ENCODE measurements at places on chromosomes 4 and X.
A peak's percentile ranks its signal among the peaks of the same experiment; 100 is the strongest.

DNA sequence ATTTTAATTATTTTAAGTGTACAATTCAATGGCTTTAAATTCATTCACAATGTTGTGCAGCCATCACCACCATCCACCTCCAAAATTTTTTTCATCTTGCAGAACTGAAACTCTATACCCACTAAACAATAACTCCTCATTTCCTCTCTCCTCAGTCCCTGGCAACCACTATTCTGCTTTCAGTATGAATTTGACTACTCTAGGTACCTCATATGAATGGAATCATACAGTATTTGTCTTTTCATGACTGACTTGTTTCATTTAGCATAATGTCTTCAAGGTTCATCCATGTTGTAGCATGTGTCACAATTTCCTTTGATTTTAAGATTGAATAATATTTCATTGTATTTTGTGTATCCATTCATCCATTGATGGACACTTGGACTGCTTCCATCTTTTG, 46.9 kb downstream of the KIF4A start:
- no peak for DNase-seq

DNA sequence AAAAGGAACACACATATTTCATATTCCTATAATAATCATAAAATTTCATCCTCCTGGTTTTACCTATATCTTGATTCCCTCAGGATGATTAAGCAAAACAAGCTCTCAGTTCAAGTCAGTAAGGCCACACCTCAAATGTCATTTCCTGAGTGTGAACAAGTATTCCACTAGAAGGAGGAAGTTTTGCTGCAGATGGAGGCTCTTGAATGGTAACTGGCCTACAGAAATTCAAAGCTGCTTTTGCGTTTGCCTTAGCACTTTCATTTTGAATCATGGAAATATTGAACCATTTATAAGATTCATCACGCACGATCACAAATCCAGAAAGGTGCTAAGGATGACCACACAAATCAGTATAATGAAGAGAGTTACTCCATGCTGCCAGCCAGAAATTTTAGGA, 254.4 kb upstream of the CXXC4 start:
- DNase-seq: no peak

GRCh38 chrX:18698737-18699650, 8.5 kb upstream of the PPEF1 start:
- DNase-seq: no peak

DNA sequence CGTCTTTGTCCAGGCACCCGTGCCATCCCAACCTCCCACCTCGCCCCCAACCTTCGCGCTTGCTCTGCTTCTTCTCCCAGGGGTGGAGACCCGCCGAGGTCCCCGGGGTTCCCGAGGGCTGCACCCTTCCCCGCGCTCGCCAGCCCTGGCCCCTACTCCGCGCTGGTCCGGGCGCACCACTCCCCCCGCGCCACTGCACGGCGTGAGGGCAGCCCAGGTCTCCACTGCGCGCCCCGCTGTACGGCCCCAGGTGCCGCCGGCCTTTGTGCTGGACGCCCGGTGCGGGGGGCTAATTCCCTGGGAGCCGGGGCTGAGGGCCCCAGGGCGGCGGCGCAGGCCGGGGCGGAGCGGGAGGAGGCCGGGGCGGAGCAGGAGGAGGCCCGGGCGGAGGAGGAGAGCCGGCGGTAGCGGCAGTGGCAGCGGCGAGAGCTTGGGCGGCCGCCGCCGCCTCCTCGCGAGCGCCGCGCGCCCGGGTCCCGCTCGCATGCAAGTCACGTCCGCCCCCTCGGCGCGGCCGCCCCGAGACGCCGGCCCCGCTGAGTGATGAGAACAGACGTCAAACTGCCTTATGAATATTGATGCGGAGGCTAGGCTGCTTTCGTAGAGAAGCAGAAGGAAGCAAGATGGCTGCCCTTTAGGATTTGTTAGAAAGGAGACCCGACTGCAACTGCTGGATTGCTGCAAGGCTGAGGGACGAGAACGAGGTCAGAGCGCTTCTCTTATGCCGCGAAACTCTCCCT, at the start of gene TET2:
Gene TET2, plus strand, starts transcription at position 601 of the 740 bp plus-strand sequence. CDS start 87,067 bp downstream, outside the sequence.
- DNase-seq: peak; percentile 1

- DNase-seq: no peak
Measured at GRCh38 chr4:167168611-167169010, 65.7 kb downstream of the SPOCK3 start.

GRCh38 chr4:114180481-114180880, 201.0 kb upstream of the ARSJ start:
- DNase-seq: no peak

DNA sequence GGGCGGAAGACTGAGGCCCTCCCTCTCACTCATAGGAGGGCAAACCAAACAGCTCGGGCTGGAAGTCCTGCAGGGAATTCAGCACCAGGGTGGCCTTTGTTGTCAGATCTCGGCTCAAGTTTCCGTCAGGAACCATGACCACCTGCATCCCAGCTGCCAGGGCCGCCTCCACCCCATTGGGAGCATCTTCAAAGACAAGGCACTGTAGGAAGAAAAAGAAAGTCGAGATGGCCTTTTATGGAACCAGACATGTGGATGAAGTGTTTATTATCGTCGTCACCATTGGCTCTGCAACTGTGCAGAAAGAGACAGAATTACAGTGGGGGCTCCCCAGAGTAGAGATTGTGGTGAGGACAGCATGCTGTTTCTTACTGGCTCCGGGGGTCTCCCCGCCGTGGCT, 97.2 kb upstream of the STS start:
- DNase-seq: no peak

- no peak for DNase-seq
Measured at GRCh38 chrX:154761977-154762536, 607 bp upstream of the DKC1 start.

GRCh38 chr4:101037249-101037648, 310.1 kb downstream of the PPP3CA start:
- no peak for DNase-seq

All from cerebellar nuclear complex (tissue), 1 donor.